ENCODE measurements at places on chromosomes 5 and 9.

DNA sequence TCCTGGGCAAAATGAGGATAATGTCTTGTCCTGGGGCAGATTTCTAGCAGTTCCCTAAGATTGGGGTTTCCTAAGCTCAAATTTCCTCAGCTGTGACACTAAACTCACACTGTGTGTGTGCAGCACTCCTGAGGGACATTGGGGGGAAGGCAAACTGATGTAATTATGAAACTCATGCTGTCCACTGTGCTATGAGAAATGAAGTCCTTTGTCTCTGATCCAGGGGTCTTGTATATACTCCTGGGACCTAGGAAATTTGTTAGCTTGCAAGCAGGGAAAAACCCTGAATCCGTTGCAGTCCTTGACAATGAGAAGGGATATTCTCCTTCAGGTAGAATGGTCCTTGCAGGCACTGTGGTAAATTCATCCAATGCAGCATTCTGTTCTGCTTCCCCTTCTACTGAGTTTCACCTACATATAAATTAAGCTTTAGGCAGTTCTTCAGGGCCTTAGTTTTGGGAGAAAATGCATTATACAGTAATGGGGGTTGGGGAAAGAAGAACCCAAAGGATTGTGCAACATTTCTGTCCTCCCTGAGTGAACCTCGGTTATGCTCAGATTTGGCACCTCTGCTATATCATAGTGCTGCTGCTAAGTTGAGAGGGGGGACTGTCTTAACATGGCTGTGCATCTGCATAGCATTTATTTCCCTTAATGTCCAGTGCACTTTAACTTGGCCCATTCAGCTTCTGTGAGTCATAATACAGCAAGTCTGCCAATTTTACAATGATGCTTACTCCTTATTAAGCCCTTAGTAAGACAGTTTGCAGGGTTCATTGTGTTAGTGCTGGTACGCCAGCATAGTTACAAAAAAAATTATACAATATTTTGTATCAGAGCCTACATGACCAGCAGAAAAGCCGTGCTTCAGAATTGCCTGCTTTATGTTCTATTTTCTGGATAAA is 80.2 kb downstream of the PJA2 start:
- DNase-seq, result no peak

GRCh38 chr5:147404706-147405105 is 105.2 kb downstream of the DPYSL3 start:
- no peak for DNase-seq

DNA sequence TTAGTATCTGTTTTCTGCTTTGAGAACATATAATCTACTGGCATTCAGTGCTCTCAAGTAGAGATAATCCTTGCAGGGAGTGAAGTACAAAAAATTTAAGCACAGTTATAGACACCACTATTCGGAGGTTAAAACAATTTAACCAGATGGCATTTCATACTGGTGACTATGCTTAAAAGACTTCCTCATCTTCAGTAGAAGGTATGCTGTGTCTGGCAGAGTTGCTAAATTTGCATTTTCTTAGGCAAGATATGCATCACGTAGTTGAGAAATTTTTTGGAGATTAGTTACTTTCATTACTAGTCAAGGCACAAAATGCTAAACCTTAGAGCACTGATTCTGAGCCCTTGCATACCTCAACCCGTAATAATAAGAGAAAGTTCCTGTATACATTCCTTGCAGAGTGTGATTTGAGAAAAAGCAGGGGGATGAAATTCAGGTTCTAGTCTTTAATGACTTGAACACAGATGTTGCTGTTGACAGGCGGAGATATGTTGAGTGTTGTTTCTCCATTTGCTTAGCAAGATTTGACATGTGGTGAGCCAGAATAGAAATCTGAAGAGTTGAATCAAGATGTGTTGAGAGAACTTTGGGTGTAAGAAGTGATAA is 70.8 kb upstream of the STARD4 start:
- DNase-seq, result no peak

DNA sequence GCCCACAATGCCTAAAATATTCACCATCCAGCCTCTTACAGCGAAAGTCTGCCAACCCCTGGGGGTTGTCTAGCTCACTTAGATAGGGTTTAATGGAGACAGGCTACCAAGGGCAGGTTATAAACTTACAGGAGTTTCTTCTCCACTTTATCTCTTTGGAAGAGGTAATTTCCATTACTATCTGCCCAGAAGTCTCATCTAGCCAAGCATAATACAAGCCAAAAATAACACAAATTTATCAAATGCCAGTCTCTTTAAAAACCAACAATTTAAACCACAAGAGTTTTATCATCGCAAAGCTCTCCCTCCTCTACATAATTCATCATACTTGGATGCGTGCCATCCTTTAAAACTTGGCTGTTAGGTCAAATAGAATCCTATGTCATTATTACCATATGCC is 6.2 kb downstream of the RBM22 start:
- DNase-seq, result no peak

- no peak for DNase-seq
These were observed 36.7 kb upstream of the ASS1 start for GRCh38 chr9:130407916-130408663.

GRCh38 chr9:28730111-28730510 is 1156.8 kb upstream of the C9orf72 start:
- no peak for DNase-seq

DNA sequence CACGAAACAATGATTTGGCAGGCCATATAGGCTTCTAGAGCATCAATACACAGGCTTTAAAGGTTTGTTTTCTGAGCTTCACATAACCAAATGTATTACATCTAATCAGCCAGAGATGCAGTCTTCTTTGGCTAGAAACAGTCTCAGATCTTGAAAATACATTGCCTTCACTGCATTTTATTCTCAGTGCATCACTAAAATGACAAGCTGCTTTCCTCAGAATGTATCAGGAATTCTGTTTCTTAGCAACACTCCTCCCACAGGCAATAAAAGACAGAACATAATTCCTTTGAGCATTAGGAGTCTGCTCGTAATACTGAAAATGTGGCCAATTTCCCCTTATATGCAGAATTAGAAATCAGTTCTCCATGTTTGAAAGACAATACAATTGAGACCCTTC is 36.9 kb downstream of the FEM1C start:
- DNase-seq, result no peak

- DNase-seq, result no peak
These were observed 42.0 kb downstream of the HABP4 start for GRCh38 chr9:96491880-96492525.

- no peak for DNase-seq
These were observed 77.3 kb upstream of the MAN2A1 start for GRCh38 chr5:109612278-109612905.

GRCh38 chr5:142684508-142685041 is 1.3 kb downstream of the FGF1 start:
- DNase-seq, result no peak

- DNase-seq, result no peak
These were observed 249.4 kb upstream of the IRX1 start for GRCh38 chr5:3346111-3346820.

DNA sequence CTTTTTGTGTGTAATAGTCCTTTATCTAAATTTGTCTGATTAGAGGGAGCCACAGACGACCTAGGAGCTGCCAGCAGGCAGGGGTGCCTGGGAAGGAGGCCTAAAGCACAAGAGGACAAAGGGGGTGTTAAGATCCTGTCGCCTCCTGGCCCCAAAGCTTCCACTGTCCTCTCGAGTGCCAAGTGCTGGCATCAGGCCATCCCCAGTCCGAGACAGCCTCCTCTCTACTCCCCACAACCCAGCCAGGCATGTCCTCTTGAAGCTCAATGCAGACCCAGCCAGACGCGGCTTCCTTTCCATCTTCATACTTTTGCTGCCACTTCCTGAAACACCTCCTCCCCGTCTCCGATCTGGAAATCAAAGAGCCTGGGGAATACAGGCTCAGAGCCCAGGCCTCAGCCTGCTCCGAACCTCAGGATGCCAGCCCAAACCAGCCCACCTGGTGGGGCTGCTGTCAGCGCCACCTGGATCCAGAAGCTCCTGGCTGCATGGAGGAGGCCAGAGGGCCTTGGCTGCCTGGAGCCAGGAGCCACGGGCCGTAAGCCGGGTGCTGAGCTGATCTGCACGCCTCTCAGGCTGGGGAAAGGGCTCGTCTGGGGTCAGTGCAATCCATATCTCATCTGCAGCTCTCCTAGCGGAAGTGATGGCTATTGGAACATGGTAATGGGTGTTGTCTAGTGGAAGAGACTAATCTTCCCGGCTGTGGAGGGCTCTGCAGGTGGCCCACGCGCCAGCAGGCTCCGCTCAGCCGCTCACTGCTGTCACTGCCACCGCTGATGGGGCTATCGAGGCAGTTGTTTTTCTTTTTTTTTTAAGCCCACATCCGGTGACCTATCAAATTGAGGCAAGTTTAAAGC is 60.2 kb upstream of the FUBP3 start:
- DNase-seq, result no peak

GRCh38 chr9:81530310-81530810 is 159.0 kb downstream of the TLE1 start:
- no peak for DNase-seq

GRCh38 chr9:131669269-131670157 is 70.4 kb downstream of the RAPGEF1 start:
- DNase-seq, result no peak

GRCh38 chr5:34586117-34586885 is 69.8 kb upstream of the RAI14 start:
- no peak for DNase-seq

DNA sequence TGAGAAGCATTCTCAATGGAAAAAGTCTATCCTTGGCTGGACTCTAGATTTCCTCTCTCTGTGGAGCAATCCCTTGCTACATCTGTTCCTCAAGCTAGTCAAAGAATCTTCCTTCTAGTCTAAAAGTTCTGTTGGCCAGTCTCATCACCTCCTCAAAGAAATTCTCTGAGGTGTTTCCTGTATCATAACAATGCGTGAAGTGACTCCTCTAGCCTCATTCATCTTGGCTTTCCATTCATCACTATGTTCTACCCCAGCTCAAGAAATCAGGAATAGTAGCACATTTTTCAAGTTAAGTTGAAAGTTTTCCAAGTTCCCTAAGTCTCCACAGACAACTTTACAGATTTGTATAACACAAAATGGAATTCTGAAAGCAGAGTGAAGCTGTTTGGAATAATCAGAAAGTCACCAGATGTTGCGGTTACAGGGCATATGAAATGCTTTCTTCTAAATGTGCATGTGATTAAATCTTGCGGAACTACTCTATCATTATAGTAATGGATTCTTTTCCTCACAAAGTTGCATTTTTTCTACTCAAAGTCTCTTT is 176.6 kb upstream of the FREM1 start:
- no peak for DNase-seq

DNA sequence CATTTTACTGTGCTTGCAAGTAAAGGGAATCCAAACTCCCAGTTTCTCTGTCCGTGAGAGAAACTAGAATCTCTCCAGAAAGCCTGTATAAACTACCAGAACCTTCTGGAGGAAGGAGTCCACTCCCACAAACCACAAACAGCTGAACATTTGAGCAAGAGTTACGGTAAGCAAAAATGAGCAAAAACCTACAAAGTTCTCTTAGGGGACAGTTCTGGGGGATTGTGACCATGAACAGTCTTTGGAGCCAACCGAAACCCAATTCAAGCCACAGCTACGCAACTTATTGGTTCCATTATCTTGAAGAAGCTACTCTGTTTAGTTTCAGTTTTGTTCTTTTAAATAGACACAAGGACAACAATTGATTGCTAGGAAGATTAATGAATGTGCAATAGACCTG is 330.6 kb downstream of the ASTN2 start:
- DNase-seq, result no peak

DNA sequence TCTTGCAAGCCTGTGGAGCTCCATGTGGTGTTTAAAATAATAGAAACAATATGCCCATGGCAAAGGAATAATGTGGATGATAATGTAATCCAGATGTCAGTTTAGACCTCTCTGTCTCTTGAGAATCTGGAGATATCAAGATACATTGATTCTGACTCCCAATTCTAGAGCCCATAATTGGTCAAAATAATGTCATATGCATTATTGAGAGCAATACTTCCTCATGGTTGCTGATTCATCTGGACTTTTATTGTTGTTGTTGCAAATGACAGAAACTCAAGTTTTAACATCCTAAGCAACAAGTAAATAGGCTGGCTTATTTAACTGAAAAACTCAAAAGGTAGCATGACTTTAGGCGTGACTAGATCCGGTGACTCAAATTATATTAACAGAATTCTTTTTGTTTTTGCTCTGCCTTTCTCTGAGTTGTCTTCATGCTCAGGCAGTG is 152.1 kb downstream of the PCSK1 start:
- no peak for DNase-seq

GRCh38 chr9:106921341-106921899 is 58.5 kb downstream of the ZNF462 start:
- no peak for DNase-seq

- DNase-seq, result no peak
These were observed 151.7 kb upstream of the SMIM23 start for GRCh38 chr5:171633776-171634470.

DNA sequence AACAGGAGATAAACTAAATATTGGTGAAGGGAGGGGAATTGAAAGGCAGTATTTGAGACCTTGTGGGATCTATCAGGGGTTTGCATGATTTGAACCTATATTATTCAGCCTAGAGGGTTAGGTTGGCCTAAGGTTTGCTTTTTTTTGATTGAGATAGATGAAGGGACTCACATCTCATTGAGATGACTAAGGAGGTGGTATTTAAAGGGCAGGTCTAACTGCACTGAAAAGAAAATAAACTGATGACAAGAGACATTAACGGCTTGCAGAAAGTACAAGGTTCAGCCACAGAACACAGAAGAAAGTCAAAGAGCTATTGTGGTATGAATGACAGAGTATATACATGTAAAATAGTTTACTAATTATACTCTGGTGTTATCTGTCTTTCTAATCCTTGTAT is 412.7 kb downstream of the CDH10 start:
- DNase-seq, result no peak

- DNase-seq, result no peak
These were observed 425.3 kb upstream of the CLINT1 start for GRCh38 chr5:158284242-158284641.

DNA sequence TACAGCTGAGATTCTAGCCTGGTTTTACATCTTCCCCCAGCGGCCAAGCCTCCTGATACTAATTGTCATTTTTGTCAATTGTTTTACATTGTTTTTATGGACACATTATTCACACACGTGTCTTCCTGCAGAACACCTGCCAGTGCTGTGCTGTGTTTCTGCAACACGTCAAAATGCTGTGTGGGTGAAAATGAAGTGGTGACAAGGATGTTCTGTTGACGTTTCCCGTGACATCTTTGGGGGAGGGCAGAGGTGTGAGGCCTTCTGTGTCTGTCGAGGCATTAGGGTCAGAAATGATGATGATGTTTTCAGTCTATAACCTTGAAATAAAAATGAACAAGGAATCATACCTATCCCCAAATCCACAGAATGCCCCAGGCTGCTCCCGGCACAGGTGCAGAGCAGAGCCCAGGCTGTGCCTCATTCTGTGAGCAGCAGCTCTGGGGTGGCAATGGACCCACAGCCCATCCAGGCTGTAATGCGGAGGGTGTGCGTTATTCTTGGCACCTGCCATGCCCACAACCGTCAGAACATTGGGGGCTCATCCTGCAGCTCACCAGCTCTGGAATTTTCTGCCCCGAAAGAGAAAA is 23.6 kb upstream of the CEP72 start:
- no peak for DNase-seq
